ENCODE measurements at places on chromosomes 2 and 18. TPM values are rescaled to one million over a fixed set of nuclear protein-coding genes. Genes with fewer than 3 reads are reported as not detected.
A peak's percentile ranks its signal among the peaks of the same experiment; 100 is the strongest.

DNA sequence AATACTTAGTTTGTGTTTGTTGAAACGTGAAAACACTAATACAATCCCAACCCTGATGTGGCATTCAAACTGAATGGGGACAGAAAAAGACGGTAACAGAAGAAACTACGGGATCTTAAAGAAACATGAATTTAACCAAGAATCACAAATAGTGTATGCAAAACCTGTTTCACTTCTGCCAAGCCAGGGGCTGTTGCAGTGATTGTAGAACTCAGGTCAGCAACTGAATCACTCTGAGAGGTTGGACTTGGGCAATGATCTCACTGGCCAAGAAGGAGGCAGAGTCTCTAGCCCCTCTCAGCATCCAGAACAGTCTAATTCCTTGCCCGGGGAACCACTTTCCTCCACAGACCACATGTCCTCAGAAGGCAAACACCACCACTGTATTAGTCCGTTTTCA, 54.9 kb upstream of the CRIM1 start:
- no peak for DNase-seq

DNA sequence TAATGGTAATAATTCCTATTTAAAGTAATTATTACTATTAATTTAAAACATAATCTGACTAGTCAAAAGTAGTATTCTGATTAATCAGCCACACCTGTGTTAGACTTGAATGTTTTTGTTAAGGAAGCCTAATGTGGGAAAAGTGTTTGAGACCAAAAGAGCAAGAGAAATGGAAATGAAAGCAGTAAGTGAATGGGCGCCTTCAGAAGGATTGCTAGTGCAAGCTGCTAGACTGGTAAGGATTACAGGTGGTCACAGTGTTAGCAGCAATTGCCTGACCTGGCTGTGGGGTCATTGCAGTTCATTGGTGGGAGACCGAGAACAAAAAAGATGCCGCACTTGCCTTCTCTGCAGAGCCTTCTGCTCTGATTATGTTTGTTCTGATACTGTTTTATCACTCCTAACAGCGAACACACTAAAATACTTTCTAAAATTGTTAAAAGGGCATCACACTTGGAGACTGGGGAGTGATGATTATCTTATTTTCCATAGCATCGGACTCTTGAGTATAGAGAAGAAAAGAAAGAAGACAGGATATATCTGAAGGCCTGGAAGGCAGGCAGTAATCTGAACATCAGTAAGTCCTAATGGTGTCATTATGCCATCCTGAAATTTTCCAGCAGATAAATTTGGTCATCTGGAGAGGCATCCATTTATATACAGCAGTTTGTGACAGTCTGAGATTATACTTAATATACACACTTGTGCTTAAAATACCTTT, 5.8 kb downstream of the SOCS6 start:
- DNase-seq = no peak

DNA sequence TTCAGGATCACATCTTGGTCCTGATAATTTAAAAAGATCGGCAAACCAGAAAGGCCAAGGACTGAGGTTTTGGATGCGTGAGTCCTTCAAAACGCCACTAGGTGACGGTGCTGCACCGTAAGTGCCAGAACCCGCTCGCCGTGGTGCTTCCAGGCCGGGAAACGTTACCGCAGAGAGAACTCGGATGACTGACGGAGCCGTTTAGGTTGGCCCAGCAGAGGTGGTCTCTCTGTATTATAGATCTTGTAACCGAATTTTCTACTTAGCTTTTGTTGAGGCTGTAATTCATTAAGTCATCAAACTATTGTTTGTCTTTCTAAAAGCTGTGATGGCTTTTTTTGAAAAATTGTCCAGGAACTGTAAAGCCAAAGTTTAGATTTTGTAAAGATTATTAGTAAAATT, 39.8 kb upstream of the ADCYAP1 start:
- DNase-seq = peak; percentile 34

DNA sequence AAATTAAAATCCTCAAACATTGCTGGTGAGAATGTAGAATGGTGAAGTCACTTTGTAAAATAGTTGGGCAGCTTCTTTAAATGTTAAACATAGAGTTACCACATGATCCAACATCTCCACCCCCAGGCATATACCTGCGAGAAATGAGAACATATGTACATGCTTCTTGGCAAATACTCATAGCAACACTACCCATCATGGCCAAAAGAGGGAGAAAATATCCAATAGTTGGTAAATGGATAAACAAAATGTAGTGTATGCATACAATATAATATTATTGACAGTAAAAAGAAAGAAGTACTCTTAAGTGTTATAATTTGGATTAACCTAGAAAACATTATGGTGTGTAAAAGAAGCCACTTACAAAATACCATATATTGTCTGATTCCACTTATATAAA, 185.9 kb downstream of the CDH7 start:
- DNase-seq = no peak

Gene CMPK2
- polyA plus RNA-seq = 5.0 TPM

Gene ZNF804A
- 2.0 TPM for polyA plus RNA-seq

Gene KANSL3
- 48.1 TPM for polyA plus RNA-seq

DNA sequence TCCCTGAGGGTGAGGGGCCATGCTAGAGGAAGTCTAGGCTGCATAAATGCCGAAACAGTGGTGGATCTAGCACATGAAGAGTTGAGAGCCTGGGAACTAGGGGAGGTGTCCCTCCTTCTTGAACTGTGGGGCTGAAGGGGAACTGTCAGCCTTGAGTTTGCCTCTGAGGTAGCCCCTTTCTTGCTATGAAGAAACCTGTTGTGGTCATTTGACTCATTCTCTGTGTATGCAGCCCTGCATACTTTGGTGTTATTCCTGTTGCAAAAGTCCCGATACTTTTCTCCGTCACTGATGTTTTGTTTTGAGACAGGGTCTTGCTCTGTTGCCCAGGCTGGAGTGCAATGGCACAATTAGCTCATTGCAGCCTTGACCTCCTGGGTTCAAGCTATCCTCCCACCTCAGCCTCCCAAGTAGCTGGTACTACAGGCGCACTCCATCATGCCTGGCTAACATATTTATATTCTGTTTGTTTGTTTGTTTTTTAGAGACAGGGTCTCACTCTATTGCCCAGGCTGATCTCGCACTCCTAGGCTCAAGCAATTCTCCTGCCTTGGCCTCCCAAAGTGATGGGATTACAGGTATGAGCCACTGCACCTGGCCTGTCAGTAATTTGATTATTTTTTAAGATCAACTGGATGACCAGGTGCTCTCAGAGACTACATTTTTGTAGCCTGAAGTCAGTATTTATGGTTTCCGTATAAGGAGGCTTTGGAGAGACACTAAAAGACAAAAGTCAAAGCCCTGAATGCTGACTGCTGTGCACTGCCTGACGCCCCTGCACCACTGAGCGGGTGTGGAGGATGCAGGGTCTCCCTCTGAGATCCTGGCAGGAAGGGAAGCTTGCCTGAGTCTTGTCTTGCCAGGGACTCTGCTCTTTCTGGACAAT, 126.0 kb upstream of the MSH6 start:
- DNase-seq = no peak

DNA sequence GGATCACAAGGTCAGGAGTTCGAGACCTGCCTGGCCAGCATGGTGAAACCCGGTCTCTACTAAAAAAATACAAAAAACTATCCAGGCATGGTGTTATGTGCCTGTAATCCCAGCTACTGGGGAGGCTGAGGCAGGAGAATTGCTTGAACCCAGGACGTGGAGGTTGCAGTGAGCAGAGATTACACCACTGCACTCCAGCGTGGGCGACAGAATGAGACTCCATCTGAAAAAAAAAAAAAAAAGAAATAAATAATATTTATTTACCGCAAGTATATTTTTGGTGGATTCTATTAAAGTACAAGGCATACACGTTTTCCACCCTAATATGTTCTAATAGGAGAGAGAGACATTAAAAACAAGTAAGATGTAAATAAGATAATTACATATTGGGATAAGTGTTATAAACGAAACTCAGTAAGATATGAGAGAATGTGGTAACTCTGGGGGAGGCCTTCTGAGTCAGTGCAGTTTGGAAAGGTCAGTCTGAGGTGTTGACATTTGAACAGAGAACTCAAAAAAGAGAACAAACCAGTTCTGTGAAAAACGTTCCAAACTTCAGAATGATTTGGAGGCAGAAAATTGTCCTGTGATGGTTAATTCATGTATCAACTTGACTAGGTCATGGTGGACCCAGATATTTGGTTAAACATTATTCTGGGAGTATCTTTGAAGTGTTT, 8.8 kb upstream of the POLI start:
- no peak for DNase-seq

GRCh38 chr2:30675758-30676157, 131.5 kb downstream of the CAPN13 start:
- no peak for DNase-seq

GRCh38 chr2:14094592-14094991, 537.9 kb upstream of the LRATD1 start:
- no peak for DNase-seq

DNA sequence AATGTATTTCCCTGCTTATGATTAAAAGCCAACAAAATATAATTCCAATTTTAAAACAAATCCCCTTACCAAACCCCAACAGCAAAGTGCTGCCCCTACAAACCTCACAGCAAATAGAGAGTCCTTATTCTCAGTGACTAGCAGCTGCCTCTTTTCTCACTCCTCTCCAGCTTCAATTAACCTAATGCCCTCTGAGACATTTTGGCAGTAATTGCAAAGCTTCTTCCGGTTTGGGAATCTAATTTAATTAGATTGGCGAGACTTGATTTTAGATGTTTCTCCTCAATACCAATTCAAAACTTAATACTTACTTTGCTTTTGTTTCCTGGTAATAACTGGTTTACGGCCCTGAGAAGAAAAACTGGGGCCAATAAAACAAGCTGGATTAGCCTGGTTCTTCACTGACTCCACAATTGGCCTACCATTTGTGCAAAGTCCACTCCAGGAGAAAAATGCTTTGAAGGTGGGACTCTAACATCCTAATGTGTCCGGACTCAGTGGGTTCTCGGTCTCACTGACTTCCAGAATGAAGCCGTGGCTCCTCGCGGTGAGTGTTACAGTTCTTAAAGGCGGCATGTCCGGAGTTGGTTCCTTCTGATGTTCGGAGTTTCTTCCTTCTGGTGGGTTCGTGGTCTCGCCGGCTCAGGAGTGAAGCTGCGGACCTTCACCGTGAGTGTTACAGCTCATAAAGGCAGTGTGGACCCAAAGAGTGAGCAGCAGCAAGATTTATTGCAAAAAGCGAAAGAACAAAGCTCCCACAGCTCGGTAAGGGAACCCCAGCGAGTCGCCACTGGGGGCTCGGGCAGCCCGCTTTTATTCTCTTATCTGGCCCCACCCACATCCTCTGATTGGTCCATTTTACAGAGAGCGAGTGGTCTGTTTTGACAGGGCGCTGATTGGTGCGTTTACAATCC, 52.8 kb downstream of the SLC35F5 start:
- peak; percentile 35 for DNase-seq

Gene RBM44
- 0.30 TPM for polyA plus RNA-seq

DNA sequence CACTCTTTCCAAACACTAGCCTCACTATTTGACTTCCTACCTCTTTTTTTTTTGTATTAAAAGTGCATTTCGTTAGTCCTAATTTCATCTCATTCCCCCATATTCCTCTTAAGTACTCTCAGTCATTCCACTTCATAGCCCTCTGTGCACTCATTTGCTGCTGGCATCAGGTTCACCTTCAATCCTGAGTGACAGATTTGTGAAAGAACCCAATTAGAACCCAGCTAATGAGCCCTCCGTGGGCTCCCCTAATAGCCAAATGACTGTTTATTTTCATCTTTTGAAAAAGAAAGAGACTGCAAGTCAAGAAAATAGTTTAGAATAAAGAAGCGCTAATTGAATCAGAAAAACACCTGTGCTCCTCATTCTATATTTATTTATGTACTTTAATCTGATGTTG, 512.1 kb upstream of the LRATD1 start:
- DNase-seq = no peak

DNA sequence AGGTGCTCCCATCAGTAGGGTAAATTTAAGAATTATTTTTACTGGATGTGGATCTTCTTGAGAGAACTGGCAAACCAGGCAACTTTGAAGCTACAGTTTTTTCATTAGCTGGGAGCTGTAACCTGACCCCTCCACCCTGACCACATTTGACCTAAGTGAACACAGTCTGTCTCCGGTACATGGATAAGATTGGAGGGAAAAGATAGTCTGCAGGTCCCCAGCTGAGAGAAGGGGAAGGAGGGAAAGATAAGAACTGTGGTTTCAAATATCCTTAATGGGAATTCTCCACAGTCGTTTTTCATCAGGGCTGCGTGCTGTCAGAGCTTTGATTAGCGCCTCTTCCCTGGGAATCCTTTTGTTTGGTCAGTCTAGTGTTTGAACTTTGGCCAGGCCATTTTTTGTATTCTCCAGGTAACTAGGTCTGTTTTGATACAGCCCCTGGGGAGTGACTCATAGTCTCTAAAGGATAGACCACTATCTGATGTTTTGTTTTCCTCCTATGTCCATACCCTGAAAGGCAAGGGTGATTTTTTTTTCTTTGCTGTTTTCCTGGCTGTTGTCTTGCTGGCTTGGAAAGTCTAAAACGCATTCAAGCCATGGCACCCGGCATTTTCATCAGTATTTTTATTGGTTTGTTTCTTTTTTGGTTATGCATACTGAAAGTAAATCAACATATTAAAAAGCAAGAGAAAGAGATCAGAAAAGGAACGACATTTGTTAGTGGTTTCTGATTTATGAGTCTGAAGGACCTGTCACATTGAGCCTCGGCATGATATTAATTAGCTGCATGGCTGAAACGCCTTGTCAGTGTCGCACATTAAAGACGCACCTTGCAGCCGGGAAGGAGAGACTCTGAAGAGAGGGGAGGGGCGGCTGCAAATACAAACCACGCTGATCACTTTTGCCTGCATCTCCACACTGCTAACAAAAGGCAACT, 183.4 kb upstream of the FN1 start:
- DNase-seq = no peak

- no peak for DNase-seq
These were observed 282.5 kb upstream of the KYNU start for GRCh38 chr2:142594935-142595334.

DNA sequence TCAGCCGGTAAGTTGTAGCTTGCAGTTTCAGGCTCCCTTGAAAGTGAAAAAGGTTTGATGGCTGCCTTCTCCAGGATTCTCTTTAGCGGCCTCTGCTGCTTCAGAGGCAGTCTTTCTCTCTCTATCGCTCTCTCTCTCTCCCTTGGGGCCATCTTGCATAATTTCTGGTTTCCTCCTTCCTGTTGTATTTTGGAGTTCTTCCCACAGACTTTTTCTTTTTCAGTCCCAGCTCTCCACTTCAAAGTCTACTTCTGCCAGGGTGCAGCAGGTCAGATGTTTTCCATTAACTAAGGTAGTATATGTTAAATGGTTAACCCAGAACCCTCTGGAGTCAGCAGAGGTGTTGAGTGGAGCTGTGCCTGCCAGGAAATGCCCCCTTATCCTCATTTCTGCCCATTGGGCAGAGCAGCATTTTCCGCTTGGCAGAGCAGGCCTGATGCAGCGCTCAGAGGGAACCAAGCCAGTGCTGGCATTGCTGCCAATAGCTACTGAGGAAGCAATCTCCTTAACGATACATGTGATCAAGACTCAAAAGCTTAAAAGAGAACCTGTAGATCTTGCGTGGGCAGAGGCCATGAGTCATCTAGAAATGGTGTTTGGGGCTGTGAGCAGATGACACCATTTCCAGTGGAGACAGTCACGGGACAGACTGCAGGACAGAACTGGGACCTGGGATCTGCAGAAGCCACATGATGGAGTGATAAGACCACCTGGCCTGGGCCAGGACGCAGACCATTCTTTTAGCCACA, 20.8 kb downstream of the DBI start:
- DNase-seq = no peak
